ENCODE measurements at places on chromosomes 7 and 10.
A peak's percentile ranks its signal among the peaks of the same experiment; 100 is the strongest.

- peak; percentile 95 for DNase-seq
Observed at GRCh38 chr7:23277359-23277989, 21.7 kb upstream of the MALSU1 start.

DNA sequence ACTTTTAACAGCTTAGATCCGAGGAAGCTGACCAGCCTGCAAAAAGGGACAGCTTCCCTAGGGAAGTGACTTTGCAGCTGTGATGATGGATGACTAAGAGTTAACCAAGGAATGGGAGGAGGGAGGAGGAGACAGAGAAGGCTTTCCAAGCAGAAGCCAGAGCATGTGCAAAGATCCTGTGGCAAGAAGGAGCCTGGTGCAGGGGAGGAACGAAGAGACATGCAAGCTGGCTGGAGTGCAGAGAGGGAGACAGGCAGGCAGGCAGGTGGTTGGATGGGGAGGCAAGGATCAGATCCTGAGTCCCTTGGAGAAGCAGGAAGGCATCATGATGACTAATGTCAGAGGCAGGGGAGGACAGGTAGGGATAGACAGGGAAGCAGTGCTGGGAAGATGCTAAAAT is 148.8 kb downstream of the PFKFB3 start:
- no peak for DNase-seq

GRCh38 chr10:70286616-70287015 is 2.8 kb upstream of the NPFFR1 start:
- DNase-seq, result no peak

DNA sequence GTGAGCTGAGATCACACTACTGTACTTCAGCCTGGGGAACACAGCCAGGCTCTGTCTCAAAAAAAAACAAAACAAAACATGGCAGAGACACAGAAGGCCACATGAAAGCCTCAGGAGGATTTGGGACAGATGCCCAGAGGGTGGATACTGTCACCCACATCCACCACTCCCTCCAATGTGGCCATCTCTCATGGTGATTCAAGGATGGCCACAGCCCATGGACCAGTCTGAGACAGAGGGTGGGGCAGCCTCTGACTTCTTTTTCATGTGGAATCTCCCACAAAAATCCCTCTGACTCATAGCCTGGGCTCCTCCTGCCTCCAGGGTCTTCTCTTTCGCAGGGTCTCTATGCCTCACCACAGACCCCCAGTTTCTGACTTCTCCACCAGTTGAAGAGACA is 59.0 kb upstream of the GTF2I start:
- no peak for DNase-seq

GRCh38 chr7:100154651-100155491 is 3.7 kb downstream of the TRAPPC14 start:
- no peak for DNase-seq

DNA sequence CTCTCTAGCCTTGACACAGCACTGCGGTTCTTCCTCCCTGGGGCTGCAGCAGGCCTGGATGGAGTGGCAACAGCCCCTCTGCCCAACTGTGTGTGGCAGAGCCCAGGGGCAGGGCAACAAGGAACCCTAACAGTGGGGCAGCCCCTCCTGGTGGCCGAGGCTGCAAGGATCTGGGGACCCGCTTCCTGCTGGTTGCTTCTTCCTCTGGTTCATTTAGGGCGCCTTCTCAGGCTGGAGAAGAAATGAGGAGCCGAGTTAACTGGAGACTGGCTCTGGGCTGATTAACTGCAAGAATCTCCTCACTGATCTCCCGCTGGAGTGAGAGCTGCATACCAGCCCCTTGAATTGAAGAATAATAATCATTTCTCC is 80.1 kb upstream of the EMX2 start:
- no peak for DNase-seq

- DNase-seq, result no peak
Observed at GRCh38 chr10:101609481-101609880, 21.4 kb downstream of the DPCD start.

DNA sequence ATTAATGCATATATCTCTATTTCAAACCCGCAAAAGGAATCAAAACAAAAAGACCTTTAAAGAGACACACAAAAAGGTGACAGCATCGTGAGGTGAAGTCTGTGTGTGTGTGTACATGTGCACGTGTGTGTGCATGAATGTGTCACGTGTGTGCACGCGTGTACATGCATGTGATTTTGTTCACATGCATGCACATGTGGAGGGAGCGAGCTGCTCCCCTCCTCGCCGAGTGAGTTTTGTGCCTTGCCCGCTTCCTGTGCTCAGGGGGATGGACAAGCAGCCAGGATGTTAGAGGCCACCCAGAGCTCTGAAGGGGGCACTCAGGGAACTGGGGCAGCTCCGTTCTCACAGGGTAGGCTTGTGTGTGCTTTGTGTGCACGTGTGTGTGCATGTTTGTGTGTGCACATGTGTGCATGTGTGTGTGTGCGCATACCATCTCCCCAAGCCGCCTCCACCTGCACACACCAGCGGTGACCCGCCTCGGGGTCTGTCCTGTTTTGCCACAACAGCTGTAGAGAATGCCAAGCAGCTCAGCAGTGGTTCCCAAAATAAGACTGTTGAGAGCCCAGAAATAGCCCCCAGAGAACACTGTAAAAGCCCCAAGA is 191.2 kb downstream of the PTPRN2 start:
- no peak for DNase-seq

DNA sequence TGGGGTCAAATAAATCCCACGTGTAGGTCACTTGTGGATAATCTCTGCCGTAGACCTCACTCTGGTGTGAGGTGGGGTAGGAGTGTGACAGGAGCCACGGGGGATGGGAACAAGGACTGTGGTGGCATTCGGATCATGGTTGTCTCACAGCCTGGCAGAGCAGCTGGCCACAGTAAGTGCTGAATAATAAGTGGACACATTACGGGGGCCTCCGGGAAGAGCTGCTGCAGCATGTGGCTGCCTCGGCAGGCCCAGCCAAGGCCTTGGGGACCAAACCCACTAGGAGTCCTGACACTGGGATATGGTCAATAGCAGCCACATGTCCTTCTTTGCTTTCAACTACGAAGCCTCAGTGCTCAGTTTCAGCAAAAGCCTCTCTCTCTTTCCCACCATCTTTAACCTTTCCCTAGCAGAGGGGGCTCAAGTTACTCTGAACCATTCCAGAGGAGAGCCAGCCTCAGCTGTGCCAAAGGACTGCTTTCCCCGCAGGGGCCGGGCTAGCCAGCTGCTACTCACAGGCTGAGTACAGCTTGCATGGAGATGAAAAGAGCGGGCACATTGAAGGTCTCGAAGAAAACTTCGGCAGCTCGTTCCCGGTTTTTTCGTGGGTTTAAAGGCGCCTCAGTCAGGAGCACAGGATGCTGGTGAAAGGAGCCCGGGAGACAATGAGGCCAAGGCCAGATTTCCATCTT is 17.3 kb downstream of the ACTR1A start:
- DNase-seq, result no peak

DNA sequence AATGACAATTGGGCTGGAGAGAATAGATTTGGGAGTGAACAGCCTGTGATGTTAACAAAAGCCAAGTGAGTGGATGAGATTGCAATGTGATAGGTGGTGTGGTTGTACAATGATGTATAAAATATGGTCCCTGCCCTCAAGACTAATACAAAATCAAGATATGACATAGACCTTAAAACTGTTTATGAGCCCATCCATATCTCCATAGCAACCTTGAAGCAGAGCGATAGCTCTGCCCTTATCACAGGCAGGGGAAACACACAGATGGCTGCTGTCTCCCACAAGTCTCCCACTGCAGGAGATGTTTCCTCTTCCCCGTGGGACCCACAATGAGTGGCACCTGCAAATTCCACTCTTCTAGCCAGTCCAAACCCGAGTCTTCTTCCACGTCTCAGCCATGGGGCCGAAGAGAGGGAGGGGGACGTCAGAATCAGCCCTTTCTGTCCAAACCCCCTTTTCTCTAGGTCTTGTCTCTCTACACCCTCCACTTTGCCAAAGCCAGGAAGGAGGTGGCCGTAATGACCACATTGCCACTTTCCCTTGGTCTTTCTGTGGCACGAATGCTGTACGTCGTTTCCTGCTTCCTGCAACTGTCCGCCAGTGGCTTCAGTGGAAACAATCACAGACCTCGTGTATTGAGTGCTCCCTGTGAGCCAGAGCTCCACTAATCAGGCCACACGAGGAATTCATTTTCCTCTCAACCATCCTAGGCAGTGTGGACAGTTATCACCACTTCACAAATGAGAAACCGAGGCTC is 7.5 kb upstream of the TBXAS1 start:
- no peak for DNase-seq

GRCh38 chr7:102045681-102046372 is 228.4 kb downstream of the CUX1 start:
- DNase-seq, result no peak

- DNase-seq, result no peak
Observed at GRCh38 chr7:136976504-136977251, 108.2 kb downstream of the CHRM2 start.

GRCh38 chr10:92688927-92689662 is 660 bp upstream of the HHEX start:
- DNase-seq, result peak; percentile 53

GRCh38 chr10:16674147-16674703 is 143.0 kb downstream of the RSU1 start:
- no peak for DNase-seq

GRCh38 chr10:86288695-86289576 is 77.7 kb downstream of the GRID1 start:
- no peak for DNase-seq

Measured in NAMALWA (cell line).